ENCODE measurements at places on chromosomes 4 and X.
A peak's percentile ranks its signal among the peaks of the same experiment; 100 is the strongest.

DNA sequence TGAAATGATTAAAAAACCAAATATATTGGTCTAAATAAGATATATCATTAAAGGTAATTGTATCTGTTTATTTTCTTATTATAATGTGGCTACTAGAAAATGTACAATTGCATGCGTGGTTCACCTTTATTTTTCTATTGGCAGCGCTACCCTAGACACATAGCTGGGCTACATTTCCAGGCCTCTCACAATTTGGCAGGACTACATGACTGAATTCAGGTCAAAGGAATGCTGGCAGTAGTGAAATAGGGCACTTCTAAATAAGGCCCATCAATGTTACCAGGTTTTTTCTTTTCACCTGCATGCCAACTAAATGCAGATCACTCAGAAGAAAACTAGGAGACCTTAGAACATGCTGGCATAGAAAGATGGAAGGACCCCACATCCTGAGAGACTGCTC, 1072.9 kb upstream of the SLIT2 start:
- no peak for DNase-seq

DNA sequence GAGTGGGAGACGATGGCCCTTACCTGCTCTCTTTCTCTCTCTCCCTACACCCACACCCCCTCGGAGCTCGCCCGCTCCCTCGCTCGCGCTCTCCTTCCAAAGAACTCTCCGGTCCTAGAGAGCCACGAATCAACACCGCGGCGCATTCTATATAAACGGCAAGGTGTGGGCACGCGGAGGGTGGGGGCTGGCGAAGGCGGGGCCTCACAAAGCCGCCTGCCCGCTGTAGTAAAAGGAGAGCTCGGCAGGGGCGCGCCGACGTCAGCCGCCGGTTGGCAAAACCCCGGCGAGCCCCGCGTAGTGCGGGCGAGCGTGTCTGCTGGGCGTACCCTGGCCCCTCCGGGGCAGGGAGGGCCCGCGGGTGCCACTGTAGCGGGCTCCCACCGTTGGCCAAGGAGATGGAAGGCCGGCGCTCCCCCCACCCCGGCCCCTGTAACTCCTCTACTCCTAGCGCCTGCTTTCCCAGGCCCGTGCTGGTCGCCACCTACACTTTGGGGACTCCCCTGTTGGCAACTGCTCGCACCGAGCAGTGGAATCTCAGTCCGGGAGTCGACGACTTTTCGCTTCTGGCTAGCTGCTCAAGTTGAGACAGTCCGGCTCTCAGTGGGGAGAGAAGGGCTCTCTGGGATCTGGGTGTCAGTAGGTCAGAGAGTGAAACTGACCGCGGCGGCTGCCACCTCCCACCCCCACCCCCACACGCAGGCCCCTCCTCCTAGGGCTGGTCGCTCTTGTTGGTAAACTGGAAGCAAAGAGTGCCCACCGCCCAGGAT, 325.5 kb upstream of the F9 start:
- DNase-seq = no peak

DNA sequence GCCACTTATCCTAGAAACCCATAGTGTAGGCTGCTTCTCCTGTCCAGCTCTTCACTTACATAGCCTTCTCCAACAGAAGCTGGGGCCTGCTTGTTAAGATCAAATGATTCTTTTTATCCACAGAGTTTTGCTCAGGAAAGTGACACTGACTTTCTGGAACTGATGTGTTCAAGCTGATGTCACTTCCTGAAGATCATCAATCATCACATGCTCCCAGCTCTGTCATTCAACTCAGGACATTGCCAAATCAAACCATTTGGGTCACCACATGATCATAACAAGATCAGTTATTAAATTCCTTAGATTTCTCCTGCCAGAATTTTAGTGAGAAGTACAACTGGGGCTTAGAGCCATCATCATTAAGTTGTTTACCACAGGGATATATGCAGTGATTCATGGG, 39.4 kb downstream of the GLRA3 start:
- DNase-seq = no peak

GRCh38 chr4:182126603-182127002, 116.6 kb upstream of the TENM3 start:
- peak; percentile 66 for DNase-seq

DNA sequence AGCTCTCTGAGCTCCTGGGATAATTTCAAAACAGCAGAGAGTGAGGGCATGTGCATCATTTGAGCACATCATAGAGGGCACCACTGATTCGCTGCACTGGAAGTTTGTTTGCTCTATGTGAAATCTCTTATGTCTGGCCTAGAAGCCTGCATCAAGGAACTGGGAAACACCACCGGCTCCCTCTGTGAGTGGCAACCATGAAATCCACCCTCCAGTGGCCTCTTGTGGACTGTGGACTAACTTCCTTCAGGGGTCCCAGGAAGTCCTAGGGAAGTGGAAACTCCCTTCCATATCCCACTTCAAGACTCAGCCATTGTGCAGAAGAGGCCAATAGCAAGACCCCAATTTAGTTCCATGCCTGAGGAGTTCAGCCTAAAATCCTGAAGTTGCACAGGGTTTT, 48.0 kb upstream of the IGFBP7 start:
- peak; percentile 35 for DNase-seq

DNA sequence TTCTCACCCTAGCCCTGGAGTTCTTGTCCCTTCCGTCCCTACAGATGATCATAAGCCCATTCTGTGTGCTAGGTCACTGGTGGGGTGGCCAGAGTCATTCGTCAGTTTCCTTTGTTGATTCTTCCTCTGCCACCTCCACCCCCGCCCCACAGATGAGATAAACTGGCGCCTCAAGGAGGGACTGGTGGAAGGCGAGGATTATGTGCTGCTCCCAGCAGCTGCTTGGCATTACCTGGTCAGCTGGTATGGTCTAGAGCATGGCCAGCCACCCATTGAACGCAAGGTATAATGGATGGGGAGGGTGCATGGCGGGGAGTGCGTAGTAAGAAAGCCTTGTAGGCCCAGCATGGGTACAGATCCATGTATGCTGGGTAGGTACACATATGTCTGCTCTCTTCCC, 6.4 kb downstream of the USP11 start:
- DNase-seq = no peak

DNA sequence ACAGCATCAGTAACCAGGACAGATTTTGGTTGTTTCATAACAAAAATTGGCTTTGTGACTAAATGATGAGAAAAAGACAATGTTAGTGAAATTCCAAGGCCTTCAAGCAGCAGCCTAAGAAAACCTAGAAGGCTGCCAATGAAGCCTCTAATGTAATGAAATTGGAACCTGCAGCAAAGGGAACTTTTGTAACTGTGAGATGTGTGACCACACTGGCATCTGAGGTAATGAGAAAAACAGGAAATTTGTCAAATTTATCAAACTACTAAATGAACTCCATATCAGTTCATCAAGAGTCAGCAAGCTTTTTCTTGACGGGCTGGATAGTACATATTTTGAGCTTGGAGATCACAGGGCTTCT, 30.4 kb upstream of the EMCN start:
- no peak for DNase-seq

GRCh38 chrX:54043056-54043455, 1.2 kb downstream of the PHF8 start:
- DNase-seq = no peak

GRCh38 chr4:74376888-74377483, 12.0 kb downstream of the EREG start:
- DNase-seq = peak; percentile 74

- DNase-seq = no peak
Observed at GRCh38 chr4:108693211-108693610, 42.8 kb downstream of the OSTC start.

- DNase-seq = no peak
Observed at GRCh38 chrX:24175276-24175675, 25.7 kb downstream of the ZFX start.

DNA sequence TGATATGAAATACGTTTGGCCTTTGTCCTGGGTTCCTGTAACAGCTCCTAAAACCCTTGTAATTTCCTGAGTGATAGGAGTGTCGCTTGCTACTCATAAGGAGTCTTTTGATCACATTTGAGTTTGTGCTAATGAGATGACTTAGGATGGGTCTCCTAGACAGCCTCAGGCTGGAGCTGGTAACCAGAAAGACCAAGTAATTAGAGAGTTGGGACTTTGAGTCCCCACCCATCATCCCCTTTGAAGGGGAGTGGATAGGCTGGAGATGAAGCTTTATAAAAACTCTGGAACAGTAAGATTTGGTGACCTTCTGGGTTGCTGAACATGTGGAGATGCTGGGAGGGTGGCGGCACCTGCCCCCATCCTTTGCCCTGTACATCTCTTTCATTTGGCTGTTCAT, 2.9 kb downstream of the SEC24B start:
- no peak for DNase-seq

- DNase-seq = no peak
Observed at GRCh38 chrX:131747173-131747572, 203.3 kb downstream of the OR13H1 start.

DNA sequence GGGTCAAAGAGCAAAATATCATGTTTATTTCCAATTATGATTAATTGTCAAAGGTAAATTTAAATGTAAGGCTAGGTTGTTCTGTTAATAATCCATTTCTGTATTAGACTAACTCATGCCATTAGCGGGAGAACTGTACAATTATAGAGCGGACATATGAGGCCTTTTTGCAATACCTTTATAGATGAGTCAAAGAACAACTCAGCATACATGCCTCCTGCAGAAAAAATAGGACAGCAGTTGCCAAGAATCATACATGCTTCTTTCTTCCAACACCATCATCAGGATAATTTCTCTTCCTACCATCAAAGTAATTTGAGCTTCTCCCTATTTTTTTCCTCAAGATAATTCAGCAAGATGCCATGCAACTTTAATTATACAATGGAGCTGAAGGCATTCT, 917.8 kb downstream of the ADGRL3 start:
- no peak for DNase-seq

DNA sequence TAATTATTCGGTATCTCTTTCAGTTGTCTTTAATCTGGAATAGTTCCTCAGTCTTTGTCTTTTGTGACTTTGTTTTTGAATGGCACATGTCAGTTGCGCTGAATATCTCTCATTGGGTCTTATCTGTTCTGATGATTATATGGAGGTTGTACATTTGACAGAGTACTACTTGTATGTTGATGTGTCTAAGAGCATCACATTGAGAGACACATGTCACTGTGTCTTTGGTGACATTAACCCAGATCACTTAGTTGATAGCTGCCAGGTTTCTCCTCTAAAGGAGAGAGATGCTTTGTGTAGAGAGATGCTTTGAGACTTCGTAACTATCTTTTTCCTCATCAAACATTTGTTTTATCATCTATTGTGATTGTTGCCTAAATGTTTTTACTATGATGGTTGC, 92.1 kb downstream of the USP9X start:
- DNase-seq = no peak

DNA sequence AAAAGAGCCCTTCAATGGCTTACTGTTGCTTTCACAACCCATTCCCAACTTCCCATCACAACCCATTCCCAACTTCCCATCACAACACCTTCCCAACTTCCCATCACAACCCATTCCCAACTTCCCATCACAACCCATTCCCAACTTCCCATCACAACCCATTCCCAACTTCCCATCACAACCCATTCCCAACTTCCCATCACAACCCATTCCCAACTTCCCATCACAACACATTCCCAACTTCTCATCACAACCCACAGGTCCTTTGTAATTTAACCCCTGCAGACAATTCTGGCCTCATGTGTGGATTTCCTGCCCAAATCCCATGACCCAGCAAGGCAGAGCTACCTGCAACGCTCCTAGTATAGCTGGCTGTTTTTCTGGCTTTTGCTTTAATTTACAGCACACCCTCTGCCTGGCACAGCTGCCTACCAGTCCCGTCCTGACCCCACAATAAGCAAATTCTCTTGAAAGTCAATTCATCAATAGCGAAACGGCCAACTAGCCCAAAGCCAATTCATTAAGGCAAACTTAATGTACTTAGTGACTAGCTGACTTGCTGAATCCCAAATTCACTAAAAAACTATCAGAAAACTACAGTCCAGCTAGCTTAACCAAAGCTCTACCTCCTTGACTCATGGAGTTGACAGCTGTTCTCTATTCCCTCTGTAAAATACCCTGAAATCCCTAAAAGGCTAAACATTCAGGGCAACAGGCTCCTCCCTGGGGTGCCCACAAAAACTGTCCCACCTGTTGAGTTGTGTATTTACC, 75.6 kb downstream of the AFAP1 start:
- no peak for DNase-seq

DNA sequence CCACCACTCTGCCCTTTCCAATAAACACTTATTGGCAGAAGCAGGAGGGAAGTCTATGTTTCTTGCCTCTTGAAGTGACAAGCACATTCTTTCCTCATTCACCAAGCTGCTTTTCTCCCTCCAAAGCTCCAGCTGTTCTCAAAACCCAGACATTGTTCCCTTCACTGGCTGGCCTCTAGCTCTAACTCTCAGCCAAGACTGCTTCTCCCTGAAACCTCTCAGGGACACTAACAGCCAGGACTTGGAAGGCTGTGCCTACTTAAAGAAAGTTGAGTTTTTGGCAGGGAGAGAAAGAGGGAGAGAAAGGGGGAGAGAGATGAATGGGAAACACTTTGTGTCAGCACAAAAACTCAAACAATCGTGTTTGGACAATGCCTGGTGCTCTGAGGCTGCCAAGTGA, 99.5 kb downstream of the COX18 start:
- DNase-seq = peak; percentile 36

GRCh38 chrX:23901060-23901459, 6.7 kb downstream of the APOO start:
- peak; percentile 70 for DNase-seq

DNA sequence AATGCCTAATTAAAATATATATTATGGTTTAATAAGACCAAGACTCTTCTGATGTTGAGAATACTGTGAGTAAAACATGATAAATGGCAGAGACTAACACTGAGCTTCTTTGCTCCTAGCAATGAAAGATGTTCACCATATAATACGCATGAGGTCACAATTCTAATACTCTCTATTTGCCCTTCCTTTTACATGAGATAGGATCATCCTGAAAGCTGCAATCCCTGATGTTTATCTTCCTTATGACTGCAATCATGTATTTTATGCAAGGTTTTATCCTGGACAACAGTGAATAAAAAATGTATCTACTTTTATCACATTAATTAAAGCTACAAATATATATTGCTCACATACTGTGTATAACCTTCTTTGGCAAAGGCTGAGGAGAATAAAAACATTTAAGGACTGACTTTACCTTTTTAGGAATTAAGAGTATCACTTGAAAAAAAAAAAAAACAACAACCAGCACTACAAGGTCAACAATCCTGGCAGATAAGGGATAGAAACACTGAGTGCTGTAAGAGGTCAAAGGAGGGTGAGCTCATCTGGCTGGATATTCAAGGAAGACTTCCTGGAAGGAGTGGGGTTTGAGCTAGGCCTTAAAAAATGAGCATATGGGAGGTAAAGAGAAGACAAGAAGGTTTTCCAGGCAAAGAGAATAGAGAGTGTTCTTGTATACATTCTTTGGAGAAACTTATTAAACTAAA, 99.9 kb downstream of the AREG start:
- DNase-seq = no peak

GRCh38 chr4:16827045-16827444, 71.4 kb downstream of the LDB2 start:
- no peak for DNase-seq
